ENCODE measurements at places on chromosomes 6 and 20.

DNA sequence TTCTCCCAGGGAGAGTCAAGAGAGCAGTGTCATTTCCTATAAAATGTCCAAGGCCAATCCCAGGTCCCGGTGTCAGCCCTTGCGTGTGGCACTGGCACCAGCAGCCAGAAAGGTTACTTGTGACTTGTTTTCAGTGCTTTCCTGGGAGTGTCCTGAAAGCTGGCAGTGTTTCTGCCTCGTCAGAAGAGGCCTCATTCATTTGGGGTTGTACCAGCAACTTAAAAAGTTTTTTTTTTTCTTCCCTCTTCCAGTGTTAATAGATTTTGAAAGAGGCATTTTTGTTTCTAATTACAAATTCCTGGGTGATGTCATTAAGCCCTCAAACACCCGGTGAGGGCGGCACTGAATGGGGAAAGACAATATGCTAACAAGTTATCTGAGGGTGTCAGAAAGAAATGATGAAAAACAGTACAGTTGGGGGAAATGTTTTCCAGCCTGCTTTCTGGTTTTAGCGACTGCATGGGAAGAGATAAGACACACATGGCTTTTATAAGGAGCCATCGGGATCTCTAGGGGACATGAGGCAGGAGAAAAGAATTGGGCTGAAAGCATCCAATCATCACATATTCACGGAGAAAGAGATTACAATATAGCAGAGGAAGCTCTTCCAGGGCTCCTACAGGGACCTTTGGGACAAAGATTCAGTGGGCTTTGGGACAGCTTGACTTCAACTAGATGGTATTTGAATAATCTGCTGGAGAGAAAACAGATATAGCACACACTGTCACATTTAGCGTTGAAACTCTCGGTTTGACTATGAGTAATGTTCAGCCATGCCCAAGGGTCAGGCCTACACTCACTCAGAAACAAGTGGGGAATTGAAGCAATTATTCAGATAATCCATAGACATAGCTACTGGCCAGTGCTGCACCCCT is 153.0 kb downstream of the BCAS1 start:
- DNase-seq, result no peak

DNA sequence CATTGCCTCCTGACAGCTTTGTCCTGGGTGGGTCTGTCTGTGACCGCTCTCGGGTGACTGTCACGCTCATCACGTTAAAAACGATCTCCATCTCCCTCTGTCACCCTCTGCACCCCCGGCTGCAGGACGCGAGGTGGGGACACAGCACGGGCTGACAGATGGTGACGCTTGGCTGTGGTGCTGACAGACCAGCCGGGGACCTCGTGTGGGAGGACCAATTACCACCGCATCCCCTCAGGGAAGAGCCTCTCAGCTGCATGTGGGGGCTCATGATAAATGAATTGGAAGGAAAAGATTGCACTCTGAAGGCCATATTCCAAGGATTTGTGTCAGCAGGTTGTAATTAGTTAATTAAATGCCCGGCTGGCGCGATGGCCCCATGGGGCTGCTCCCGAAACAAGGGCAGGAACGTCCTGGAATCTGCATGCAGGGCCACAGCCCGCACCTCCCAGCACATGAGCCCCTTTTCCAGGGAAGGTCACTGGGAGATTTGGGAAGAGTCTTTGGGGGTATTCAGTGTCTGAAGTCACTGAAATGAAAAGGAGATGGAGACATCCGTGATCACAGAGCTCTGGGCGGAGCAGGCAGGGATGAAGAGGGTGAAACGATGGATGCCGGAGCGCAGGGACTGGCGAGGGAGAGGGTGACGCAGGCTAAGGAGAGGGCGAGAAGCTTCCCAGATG is 87.1 kb downstream of the ERMARD start:
- DNase-seq, result no peak

DNA sequence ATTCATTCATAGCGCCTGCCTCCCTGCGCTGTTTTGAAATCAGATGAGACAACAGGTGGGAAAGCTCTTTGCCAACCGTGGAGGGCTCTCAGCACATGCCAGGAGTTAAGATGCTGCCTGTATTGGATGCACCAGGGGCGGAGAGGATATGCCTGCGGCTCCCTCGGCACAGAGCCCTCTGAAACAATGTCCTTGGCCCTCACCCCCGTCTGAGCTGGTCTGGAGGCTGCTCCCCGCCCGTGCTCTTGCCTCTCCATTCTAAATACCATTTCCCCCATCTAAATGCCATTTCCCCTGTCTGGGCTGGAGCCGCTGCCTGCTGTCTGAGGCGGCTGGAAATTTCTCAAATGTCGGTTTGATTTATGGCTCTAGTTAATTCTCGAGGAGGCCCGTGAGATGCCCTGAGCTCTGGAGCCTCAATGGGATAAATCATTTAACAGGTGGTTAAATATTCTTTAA is 50.8 kb upstream of the MLN start:
- no peak for DNase-seq

GRCh38 chr6:150152891-150153876 is 10.3 kb downstream of the PPP1R14C start:
- DNase-seq, result no peak

- no peak for DNase-seq
Measured at GRCh38 chr6:45832063-45832462, 183.6 kb downstream of the CLIC5 start.

DNA sequence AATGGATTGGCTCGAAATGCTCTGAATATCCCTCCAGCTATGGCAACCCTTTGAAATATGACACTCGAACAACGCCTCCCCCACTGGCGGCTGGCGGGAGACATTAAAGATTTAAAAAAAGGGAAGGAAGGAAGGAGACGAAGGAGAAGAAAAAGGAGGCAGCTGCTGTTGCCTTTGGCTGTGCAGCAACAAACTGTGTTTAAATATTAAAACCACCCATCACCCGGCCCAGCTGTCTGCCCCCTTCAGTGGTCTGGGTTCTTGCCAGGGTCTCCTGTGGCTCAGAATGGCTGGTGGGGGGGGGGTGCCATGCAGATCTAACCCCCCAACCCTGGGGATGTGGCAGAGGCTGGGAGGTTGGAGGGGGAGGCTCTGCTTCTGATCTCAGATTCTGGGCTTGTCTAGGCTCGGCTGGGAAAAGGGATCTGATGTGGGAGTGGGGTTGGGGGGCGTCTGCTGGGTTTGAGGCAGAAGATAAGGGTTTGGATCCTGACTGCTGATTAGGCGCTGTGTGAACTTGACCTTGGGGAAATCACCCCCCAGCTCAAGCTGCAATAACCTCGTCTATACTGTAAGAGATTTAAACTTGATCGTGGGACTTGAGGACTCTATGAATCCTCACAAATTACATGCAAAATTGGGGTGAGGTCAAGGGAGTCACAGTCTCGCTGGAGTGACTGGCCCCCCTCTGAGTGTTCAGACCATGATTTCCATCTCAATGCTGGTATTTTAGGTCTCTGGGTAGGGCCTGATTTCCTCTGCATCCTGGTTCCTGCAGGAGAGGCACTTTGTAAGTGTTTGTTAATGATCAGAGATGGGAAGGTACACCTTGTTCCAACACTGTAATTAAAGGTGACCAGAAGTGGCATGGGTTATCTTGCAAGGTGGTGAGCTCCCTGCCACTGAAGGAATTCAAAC is 40.3 kb upstream of the BLCAP start:
- no peak for DNase-seq

- DNase-seq, result no peak
Measured at GRCh38 chr6:139369068-139369467, 5.4 kb downstream of the CITED2 start.

- no peak for DNase-seq
Measured at GRCh38 chr6:82380566-82381185, 17.1 kb downstream of the TPBG start.

- DNase-seq, result no peak
Measured at GRCh38 chr6:81793821-81794475, 41.5 kb upstream of the TENT5A start.

DNA sequence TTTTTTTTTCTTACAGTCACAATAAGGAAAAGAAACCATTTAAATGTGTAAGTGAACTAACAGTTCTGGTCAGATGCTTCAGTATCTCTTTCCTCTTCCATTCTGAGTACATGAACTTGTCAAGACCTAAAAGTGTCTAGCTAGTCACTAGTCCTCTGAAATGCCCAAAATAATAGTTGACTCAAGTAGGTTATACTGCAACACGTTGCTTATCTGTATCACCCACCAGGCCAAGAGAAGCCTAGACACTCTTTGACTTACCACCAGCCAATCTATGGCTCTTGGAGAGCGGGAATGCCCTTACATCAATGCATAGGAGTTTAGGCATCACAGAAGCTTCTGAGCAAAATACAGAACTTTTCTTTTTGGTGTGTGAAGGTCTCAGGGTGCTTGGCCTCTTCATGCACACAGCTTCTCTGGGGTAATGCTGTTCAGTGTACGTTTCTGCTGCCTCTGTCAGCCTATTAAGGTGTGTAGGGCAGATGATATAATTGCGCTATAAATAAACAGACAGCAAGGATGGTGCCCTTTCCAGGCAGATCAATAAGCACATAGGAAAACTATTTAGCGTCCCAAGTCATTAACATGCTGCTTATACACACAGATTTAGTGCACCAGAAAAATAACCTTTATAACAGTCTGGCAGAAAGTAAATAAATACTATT is 7.8 kb upstream of the GFOD1 start:
- no peak for DNase-seq

DNA sequence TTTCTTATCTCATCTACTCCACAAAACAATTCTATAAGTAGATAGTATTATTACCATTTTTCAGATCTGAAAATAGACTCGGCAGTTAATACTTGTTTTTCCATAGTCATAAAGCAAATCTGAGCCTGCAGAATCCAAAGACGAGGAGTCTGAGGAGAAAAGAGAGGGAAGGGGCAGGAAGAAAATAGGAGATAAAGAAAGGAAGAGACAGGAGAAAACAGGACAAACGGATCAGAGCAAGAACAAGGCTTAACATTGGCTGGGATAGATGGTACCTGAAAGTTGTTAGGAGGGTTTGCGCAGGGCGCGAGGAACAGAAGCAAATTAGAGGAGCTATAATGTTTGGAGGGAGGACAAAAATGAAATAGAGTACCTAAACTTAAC is 639 bp upstream of the PPIL1 start:
- no peak for DNase-seq

- DNase-seq, result peak; percentile 94
Measured at GRCh38 chr20:18466894-18467730, at the start of the genes DZANK1 and POLR3F. TSS of gene DZANK1 (minus strand) at chr20:18467030. CDS start at chr20:18465358, 1,672 bp downstream. TSS of gene POLR3F (plus strand) at chr20:18467390. CDS start at chr20:18467507, 117 bp downstream.

- no peak for DNase-seq
Measured at GRCh38 chr20:10481676-10482075, 46.6 kb downstream of the SLX4IP start.

DNA sequence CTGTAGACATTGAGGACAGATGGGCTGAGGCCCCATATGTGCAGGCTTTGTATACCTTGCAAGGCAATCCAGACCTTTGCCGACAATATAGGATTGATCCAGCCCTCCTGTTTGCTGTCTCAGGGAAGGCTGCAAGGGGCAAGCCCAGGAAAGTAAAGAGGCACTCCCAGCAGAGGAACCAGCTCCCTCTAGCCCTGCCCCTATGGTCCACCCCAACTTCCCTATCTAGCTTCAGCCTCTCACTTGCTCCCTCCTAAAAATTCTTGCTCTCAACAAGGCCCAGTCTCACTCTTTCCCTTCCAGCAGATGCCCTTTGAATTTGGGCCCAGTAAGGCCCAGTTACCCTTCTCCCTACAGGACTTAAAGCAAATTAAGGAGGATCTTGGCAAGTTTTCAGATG is 92.6 kb downstream of the JARID2 start:
- no peak for DNase-seq

- DNase-seq, result no peak
Measured at GRCh38 chr6:16822975-16823717, 61.9 kb upstream of the ATXN1 start.

GRCh38 chr20:56249244-56249955 is 868 bp downstream of the MC3R start:
- DNase-seq, result no peak
